ENCODE measurements at places on chromosomes 6 and 20.

GRCh38 chr6:145929037-145929633, 35.0 kb downstream of the SHPRH start:
- peak; percentile 20 for DNase-seq

DNA sequence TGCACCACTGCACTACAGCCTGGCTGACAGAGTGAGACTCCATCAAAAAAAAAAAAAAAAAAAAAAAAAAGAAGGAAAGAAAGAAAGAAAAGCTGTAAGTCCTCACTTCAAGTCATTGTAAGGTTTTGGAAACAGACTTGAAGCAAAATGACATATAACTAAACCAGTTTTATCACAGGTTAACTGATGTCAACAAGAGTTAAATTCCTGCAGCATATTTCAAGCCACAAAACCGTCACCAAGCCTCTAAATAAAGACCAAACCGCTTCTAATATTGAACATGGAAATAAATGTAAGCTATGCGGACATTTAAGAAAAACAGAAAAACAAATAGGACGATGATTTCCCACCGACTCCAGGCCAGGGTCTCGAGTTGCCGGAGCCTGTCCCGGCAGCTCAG, 88.9 kb upstream of the RPS6KA2 start:
- DNase-seq = no peak

DNA sequence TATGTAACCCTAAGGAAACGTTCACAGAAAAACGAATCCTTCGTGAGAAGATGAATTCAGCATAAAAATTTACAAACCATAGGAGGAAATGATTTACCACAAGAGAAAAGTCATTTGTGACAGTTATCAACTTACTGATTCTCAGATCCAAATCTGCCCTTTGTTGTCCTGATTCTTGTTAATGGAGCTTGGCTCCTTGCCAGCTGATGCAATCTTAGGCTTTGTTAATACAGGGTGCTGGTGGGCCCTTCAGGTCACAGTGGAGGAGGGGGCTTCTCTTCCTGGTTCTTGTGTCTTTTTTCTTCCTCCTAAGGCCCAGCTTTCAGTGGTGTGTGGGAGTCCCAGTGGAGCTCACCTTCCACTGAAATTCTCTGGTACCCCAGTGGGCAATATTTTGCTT, 108.4 kb upstream of the MAP3K7 start:
- DNase-seq = no peak

DNA sequence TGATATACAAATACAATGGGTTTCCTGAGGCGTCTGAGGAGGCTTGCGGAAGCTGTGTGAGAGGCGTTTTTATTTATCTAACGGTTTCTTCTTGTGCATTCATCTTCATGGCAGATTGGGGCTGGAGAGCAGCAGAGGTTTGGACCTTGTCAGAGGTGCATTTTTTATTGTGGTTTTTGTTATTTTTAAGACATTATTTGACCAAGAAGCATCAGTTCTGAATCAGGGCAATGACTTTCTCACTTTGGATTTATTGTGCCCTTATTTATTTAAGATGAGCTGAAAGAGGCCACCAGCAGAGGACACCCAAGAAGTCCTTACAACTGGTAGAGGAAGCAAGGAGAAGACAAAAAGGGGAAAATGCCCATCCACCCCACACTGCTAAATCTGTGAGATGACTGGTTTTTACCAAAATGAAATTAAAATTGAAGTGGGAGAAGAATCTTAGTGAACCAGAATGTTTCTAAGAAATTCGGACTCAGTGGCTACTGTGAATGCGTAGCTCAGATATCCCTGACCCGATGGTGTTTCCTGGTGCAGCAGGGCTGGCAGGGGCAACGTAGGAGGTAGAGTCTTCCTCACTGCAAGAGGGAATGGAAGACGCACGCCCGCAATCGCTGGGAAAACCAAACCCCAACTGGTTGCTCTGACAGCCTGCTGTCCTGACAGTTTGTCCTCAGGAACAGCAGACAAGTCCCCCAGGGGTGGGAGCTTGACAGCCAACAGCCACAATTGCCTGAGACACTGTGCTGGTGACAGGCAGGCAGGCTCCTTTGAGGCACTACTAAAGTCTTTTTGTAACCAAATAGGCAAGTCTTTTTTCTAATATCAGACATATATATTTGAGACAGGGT, 14.2 kb downstream of the PRR18 start:
- DNase-seq = no peak

GRCh38 chr6:72691249-72691648, 69.4 kb downstream of the KCNQ5 start:
- DNase-seq = no peak

GRCh38 chr6:146594495-146594894, 4.3 kb upstream of the ADGB start:
- no peak for DNase-seq

DNA sequence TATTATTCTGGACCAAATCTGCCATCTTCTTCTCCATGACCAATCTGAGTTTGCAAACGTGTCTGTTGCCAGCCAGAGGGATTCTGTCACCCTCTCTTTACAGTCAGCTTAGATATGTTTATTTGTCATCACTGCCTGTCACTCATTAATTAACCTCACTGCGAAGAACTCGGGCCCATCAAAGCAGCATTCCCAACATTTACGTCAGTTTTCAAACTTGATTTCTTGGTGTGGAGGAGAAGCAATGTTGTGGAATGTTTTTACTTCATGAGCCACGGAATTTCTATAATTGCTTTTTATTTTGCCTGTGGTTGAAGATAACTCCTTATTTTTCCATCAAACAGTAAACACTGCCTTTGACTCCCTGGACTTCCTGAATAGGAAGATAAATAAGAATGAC, 91.8 kb upstream of the CNKSR3 start:
- DNase-seq = no peak

- DNase-seq = no peak
Observed at GRCh38 chr20:19621072-19621471, 137.0 kb upstream of the RIN2 start.

GRCh38 chr6:13360671-13361540, 32.6 kb upstream of the TBC1D7 start:
- no peak for DNase-seq

GRCh38 chr6:90610301-90610750, 23.5 kb upstream of the MAP3K7 start:
- DNase-seq = no peak

- no peak for DNase-seq
Observed at GRCh38 chr6:88566746-88567534, 396.5 kb downstream of the RNGTT start.

DNA sequence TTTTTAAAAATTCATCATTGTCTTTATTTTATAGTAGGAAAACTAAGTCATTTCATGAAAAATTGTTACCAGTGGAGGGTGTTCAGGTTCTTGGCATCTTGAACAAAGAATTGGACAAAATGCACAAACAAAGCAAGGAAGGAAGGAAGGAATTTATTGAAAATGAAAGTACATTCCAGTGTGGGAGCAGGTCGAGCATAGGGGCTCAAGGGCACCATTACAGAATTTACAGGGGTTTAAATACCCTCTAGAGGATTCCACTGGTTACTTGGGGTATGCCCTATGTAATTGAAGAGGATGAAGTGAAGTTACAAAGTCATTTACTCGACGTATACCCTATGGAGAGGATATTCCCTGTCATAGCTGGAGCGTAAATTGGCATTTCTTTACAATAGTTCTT, 37.4 kb upstream of the HDAC2 start:
- DNase-seq = no peak

GRCh38 chr20:51634257-51634656, 91.7 kb upstream of the NFATC2 start:
- DNase-seq = no peak

DNA sequence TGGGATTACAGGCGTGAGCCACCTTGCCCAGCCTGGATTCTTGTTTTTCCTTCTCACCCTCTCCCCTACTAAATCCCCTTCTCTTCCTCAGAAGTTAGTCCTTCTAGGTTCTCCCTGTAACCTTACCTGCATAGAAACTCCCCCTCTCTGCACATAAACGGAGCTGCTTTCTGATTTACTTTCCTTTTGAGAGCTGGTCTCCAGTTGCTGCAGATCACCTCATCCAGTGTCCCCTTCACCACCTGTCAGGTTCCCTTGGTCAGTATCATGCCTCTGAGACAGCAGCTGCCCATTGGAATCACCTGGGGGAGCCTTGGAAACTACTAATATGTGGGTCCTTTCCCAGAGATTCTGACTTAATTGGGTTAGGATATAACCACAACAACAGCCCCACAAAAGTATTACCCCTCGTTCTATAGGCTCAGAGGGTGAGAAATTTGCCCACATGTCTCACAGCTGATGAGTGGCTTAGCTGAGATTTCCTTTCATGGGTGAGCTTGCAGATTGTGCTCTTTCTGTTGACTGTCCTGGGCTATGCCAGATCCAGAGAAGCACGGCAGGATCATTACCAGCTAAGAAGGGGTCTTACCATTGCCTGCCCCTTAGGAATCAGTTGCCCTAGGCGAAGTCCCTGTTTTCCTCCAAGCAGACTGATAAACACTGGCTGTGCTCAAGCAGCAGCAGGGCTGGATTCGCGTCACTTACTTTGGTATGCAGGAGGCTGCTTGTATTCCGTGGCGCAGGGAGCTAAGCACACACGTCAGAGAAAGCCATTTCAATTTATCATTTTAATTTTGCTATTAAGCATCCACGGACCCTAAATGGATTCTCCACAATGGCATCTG, 51.3 kb downstream of the AKAP12 start:
- no peak for DNase-seq

- DNase-seq = no peak
Observed at GRCh38 chr20:60352596-60352995, 394.4 kb downstream of the CDH26 start.

- DNase-seq = no peak
Observed at GRCh38 chr20:64223526-64224067, 32.0 kb upstream of the PCMTD2 start.

DNA sequence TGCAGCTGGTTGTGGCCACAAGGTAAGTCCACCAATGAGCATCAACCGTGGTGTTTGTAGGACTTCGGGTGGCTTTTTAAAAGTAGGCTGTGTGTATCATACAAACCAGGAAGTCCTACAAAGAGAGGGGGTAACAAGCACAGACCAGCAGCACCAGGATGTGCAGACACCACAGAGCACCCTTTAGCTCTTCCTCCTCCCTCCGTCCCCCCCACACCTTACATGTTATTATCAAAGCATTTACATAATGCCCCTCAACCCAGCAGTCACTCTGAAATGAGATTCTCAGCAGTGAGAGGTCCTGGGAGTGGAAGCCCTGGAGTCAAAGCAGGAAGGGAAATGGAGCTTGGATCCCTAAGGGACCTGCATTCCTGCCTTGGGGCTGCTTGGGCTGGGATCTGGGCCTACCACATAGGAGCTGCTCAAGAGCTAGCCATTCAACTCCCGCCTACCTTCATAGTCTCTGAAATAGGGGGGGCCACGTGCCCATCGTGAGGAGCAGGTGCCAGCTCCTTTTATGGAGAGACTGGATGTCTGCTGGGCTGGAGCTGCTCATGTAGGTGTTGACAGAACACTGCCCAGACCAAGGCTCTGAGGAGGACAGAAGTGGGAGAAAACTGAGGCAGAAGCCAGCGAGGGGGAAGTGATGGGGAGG, 90.6 kb downstream of the PSMB1 start:
- DNase-seq = no peak

GRCh38 chr20:32908334-32909292, 49.9 kb downstream of the EFCAB8 start:
- no peak for DNase-seq

- no peak for DNase-seq
Observed at GRCh38 chr20:62893700-62894099, 32.1 kb upstream of the TCFL5 start.

- no peak for DNase-seq
Observed at GRCh38 chr6:128302942-128303341, 217.5 kb downstream of the PTPRK start.

- DNase-seq = no peak
Observed at GRCh38 chr6:127854009-127854408, 46.8 kb downstream of the THEMIS start.

- DNase-seq = no peak
Observed at GRCh38 chr6:68677058-68677457, 42.0 kb downstream of the ADGRB3 start.

DNA sequence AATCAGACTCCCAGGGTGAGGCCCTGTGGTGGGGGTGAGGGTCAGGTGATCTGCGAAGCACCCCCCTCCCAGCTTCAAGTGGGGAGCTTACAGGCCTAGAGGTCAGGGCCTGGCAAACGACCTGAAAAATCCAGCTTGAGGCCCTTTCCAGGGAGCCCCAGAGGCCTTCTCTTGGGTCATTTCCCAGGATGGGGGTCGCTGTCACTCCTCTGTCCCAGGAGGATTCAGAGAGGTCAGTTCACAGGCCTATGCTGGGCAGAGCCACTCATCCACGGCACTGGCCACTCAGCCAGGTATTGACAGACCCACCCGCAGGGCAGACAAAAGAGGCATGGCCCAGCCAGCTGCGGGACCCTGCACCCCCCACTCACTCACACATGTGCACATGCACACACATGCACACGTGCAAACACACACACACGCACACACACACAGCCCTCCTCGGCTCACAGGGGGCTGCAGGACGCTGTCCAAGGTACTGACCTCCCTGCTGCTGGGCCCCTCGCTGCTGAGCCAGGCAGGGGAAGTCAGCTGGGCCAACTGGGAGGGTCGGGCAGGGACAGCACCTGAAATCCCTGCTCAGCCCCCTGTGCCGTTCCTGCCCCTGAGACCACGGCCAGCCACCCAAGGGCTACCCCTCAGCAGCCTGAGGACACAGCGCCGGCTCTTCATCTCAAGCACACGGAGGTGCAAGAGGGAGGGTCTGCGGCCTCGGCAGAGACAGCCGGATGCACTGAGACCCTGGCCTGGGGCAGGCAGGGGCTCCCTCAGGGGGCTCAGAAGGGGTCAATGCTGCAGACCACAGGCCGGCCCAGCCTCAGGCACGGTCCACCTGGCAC, 113.8 kb downstream of the TAF4 start:
- DNase-seq = no peak

DNA sequence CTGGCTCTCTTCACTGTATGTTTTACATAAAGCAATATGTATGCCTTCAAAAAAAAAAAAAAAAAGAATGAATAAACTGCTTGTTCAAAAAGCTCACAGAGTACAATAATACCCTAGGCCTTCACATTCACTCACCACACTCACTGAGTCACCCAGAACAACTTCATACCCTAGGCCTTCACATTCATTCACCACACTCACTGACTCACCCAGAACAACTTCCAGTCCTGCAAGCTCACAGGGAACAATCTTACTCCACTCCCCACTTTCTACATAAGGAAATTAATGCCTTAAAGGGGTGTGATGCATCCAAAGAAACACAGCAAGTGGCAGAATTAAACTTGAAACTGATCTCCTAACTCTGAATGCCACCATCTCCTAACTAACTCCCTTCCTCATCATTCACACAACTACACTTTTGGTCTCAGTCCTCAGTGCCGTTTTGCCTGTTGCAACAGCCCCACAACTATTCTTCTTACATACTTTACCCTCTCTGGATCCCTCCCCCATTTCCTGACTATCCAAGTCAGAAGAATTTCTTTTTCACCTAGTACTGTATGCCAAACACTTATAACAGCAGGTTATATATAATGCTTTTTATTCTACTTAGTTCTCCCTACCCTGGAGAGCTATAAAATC, 34.2 kb downstream of the NHSL1 start:
- no peak for DNase-seq

DNA sequence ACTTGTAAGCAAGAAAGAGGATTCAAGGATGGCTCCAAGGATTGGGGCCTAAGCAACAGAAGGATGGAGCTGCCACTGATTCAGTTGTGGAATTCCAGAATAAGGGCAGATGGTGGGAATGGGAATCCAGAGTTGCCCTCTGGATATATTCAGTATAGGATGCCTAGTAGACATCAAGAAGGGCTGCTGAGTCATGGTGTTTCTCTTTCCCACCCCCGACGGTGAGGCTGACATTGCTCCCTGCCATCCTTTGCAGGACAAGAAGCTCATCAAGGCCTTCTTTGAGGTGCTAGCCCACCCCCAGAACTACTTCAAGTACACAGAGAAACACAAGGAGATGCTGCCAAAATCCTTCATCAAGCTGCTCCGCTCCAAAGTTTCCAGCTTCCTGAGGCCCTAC, 11.2 kb upstream of the ZNF76 start:
- DNase-seq = no peak
